ENCODE measurements at places on chromosomes 12 and 14.
A peak's percentile ranks its signal among the peaks of the same experiment; 100 is the strongest.

- no peak for DNase-seq
Observed at GRCh38 chr14:95770777-95771176, 56.9 kb upstream of the TCL1A start.

DNA sequence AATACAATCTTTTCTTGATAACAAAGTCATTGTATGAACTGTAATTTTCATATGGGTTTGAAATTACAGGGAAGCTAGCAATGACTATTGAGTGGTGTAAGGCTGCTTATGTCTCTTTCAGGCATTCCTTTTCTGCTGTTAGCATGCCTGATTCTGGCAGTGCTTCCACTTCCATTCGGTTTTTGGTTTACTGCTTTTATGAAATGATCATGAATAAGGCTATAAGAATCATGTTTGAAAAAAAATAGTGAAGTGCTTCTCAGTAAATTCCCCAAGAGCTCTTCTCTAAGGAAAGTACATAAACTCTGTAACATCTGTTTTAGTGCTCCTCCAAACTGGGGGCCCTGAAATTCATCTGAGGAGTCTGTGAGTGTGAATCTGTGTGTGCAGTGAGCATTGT is 434.0 kb upstream of the RGS6 start:
- DNase-seq = no peak

DNA sequence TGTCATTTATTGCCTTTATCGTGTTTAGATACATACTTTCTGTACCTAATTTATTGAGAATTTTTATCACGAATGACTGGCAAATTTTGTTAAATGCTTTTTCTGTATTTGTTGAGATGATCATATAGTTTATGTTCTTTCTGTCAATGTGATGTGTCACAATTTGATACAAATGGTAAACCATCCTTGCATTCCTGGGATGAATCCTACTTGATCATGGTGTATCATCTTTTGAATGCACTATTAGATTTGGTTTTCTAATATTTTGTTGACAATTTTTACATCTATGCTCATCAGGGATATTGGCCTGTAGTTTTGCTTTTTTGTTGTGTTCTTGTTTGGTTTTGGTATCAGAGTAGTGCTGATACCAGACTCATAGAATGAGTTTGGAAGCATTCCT is 185.1 kb downstream of the NUBPL start:
- DNase-seq = no peak

GRCh38 chr12:131720241-131720640 is 9.4 kb downstream of the SFSWAP start:
- DNase-seq = no peak

GRCh38 chr12:114090211-114090610 is 124.1 kb upstream of the RBM19 start:
- DNase-seq = no peak

- DNase-seq = no peak
Observed at GRCh38 chr12:130214686-130215395, 52.6 kb downstream of the FZD10 start.

DNA sequence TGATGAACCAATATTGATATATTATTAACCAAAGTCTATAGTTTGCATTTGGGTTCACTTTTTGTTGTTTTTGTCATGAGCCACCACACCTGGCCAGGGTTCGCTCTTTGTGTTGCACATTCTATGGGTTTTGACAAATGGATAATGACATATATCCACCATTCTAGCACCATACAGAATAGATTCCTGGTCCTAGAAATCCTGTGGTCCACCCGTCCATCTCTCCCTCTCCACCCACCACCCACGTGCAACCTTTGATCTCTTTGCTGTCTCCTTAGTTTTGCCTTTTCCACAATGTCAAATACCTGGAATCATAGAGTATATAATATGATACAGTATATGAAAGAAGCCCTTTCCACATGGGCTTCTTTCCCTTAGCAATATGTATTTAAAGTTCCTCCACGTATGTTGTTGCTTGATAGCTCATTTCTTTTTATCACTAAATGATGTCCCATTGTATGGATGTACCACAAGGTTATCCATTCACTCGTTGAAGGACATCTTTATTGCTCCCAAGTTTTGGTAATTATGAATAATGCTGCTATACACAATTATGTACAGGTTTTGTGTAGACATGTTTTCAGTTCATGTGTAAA is 7.4 kb downstream of the RPL6 start:
- no peak for DNase-seq

DNA sequence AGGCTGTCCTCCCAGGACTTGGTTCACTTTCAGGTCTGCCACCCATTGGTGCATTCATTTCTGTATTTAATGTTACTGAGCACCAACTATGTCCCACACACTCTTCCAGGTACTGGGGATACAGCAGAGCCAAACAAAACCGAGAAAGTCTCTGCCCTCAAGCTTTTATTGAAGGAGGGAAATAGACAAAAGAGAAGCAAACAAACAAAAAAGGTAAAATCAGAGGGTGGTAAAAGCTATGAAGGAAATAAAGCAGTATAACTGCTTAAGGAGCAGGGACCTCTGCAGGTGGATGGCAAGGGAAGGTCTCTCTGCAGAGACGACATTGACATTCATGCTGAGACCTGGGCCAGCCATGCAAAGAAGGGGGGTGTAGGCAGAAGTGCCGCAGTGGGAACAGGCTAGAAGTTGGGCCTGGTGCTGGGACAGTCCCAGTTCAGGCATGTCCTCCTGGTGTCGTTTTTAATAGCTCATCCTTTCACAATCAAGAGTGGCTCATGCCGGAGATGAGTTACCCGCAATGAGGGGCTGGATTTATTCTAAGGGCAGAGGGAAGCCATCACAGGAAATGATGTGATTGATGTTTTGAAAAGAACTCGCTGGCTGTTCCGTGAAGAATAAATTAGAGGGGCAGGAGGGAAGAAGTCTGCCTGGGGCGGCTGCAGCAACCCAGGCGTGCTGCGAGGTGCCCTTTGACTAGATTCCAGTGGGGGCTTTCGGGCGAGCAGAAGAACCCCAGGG is 72.8 kb downstream of the IRF2BPL start:
- peak; percentile 40 for DNase-seq

GRCh38 chr12:793037-793436 is 40.7 kb downstream of the WNK1 start:
- peak; percentile 28 for DNase-seq

DNA sequence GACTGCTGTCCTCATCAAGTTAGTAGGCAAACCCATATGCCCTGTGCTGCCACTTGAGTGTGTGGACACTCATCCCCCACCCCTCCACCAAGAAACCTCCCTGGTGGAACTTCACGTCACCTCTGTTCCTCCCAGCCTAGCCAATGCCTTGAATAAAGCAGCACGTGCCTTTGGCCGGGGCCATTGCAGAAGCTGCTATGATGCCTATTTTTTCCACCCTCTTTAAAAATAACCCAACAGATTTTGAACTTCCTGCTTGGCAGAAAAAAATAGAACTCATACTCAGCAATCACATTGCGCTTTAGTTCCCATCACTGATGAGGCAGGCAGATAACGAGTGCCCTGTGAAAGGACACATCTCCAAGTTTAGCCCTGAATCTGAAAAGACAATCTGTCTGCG is 23.1 kb upstream of the PWP1 start:
- DNase-seq = no peak

DNA sequence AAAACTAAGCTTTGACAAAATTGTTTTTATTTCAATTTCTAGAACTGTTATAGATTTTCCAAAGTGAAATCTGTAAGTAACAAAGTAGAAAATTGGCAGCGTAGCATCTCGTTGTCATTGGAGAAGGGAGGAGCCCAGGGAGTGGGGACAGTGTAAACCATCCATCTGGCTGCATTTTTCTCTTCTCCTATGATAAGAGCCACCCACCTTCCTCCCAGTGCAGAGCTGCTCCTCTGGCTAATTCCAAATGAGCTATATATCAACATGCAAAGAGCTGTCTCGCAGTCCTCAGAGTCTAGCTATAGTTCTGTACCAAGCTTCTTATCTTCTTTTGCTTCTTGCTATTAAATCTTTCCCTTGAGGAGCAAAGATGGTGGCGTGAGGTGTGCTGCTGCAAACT is 56.6 kb downstream of the SCN8A start:
- DNase-seq = no peak

GRCh38 chr14:98769326-98769725 is 502.7 kb downstream of the BCL11B start:
- DNase-seq = no peak

DNA sequence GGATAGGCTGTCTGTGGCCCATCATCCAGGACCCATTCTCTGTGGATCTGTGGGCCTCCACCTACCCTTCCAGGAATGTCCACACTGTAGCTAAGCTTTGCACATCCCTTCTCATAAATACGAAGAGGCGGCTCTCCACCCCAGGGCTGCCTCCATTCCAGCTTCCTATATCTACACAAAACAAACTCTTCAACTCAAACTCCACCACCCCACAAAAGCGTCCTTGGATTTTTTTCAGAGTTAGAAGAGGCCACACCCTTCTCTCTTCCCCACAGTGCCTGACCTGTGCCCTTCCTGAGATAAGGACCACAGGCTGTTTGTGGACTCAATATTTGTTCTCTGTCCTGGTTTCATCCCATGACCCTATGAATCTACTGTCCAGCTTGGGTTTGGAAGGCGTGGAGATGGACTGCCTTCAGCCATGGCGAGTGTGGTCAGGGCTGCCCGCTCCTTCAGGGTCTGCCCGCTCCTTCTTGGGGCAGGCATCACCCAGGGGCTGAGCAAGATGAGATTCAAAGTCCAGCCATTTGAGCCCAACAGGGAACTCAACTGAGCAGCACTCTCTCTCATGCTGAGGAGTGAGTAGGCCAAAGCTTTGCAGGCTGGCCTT is 13.0 kb upstream of the SERPINA12 start:
- no peak for DNase-seq

DNA sequence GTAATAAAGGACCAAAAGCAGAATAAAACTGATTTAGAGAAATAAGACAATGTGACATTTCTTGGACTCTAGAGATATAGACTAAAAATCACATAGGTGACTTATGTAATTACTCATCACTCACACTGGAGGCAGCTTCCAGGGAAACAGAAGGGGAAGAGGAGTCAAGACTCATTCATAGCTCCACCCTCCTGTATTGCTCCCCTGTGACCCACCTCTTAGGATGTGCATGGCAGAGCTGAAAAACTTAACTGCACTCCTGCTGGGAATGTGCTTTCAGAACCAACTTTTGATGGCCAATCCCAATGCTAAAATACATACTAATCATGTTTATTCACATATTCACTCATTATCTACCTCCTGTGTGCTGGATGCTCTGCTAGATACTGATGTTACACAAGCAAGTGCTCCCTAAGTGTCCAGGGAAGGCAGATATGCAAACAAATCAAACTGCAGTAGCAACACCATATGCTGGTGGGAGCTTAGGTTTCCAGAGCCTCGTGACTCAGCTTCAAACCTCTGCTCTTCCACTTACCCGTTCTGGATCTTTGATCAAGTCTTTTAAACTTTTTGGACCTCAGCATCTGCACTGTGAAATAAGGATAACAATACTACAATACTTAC is 316.1 kb downstream of the GALC start:
- no peak for DNase-seq

- DNase-seq = no peak
Observed at GRCh38 chr12:11876307-11876706, 194.4 kb upstream of the BCL2L14 start.

DNA sequence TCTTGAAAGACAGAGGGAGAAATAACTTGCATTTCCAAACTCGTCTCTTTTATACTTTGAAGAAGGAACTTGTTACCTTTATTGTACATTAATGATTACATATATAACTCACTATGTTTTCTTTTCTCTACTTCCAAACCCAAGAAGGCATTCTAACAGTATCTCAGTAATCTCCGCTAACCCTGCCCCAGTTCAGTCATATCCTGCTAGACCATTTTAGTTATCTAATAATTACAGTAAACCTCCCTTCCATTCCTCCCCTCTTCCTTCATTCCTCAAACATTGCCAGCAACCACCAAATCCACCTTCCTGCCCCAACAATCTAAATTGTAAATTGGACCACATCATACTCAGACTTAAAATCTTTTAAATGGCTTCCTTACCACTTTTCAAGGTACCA is 30.6 kb downstream of the STK38L start:
- no peak for DNase-seq

DNA sequence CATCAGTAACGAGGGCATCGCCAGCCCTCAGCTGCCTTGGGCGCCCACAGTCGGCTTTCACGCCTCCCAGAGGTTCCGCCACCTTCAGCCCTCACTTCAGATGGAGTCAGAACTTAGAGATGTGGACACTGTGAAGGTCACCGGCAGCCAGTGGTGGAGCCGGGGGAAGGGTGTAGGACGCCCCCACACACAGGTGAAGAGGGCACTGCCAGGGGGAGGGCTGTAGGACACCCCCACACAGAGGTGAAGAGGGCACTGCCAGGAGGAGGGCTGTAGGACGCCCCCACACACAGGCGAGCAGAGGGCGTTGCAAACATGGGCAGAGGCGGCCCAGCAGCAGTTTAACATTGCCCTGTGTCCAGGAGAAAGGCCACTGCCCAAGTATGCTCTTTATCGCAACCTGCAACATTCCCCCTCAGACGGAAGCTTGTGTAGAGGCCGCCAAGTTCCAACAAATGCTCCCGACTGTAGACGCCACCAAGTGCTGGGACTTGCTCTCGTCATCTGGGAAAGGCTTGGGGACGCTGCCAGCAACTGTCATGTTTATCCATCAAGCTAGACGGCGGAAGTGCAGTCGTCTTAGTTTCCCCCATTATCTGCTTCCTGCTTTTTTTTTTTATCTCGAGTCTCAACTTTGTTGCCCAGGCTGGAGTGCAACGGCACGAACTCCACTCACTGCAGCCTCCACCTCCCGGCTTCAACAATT is 4.9 kb upstream of the ANKLE2 start:
- DNase-seq = no peak

DNA sequence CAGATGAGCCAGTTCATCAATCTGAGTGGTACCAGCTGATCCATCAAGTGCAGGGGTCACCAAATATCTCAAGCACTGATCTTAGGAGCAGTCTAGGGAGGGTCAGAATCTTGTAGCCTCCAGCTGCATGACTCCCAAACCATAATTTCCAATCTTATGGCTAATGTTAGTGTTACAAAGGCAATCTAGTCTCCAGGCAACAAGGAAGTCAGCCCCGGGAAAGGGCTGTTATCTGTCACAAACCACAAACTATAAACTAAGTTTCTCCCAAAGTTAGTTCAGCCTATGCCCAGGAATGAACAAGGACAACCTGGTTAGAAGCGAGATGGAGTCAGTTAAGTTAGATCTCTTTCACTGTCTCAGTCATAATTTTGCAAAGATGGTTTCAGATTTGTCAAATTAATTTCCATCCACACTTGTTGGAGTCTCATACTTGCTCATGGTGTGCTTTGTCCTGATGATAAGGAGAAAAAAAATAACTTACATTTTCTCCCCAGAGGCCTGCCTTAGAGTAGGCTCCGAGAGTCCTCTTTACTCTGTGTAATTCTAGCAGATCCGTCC is 3.9 kb upstream of the ABHD4 start:
- no peak for DNase-seq

DNA sequence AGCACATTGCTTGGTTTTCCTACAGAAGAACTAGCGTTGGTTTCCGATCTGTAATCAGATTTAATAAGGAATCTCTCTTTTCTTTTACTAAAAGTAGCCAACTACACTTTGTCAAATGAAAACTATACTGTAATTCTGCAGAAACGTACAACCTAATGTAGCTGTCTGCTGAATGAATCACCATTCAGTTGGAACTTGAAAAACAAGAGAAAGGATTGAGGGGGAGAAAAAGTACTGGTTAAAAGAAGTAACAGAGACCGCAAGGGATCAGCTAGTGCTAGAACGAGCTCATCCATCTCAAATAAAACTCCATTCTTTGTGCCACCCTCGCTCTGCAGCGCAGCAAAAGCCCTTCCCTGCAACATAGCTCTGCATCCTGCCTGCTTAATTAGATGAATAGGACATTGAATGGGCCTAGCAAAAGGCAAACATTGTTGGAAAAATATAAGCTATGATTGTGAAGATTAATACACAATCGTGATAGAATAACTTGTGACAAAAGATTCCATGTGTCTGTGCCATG is 2.6 kb downstream of the GARIN2 start:
- no peak for DNase-seq

GRCh38 chr14:100388103-100389054 is 65.2 kb downstream of the SLC25A47 start:
- DNase-seq = no peak

All from COLO829 (cell line).